ENCODE measurements at places on chromosomes 6 and 20.

DNA sequence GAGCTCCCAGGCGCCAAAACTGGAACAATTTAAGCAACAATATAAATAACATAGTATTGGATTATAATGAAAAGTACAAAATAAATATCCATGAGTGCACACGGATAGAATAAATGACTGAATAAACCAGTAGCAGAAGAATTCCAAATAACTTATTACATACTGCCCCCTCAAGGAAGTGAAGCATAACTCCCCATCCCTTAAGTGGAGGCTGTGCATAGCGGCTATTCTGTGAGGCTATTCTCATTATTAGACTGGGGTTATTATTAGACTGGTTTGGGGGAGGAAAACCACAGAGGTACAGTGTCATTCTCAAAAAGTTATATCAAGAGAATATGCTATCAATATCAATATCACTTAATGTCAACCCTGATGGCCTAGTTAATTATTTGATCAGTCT, 94.4 kb upstream of the SIRPA start:
- H3K4me1 ChIP-seq: peaks cover 2% of the 10 kb centered on the region
- H3K27ac ChIP-seq: no peak overlapping the region
- no peak overlapping the region for H3K4me3 ChIP-seq
- no peaks in the 10 kb centered on the region for H3K36me3 ChIP-seq

DNA sequence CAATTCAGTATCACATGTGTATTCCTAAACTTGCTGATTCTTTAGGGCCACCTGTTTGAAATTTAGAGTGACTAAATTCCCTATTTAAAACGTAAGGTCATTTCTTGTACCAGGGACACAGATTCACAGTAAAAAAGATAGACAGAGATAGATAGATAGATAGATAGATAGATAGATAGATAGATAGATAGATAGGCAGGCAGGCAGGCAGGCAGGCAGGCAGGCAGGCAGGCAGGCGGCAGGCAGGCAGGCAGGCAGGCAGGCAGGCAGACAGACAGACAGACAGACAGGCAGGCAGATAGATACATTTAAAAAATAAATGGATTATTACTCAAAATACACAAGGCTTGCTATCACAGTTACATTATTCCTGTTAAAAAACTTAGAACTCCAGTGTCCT, 54.2 kb downstream of the AGPAT4 start:
- peaks cover 4% of the 10 kb centered on the region for H3K4me1 ChIP-seq
- DNase-seq: no peak
- H3K27ac ChIP-seq: no peak overlapping the region
- no peaks in the 10 kb centered on the region for H3K27me3 ChIP-seq

- H3K4me1 ChIP-seq: no peaks in the 10 kb centered on the region
- no peak overlapping the region for H3K4me3 ChIP-seq
- H3K36me3 ChIP-seq: no peaks in the 10 kb centered on the region
- DNase-seq: no peak
- no peaks in the 10 kb centered on the region for H3K27me3 ChIP-seq
Observed at GRCh38 chr6:63731930-63732329, 96.3 kb downstream of the PHF3 start.

- H3K36me3 ChIP-seq: no peaks in the 10 kb centered on the region
- H3K4me1 ChIP-seq: no peaks in the 10 kb centered on the region
Observed at GRCh38 chr6:110951008-110951407, 7.5 kb upstream of the GTF3C6 start.

GRCh38 chr6:30618270-30618797, 694 bp downstream of the MRPS18B start:
- no peak for DNase-seq
- peak overlapping the region; percentile 95 for H3K27ac ChIP-seq
- peaks cover 1% of the 10 kb centered on the region for H3K4me1 ChIP-seq
- H3K4me3 ChIP-seq: peak overlapping the region; percentile 73
- no peaks in the 10 kb centered on the region for H3K36me3 ChIP-seq

- H3K27me3 ChIP-seq: no peaks in the 10 kb centered on the region
- no peaks in the 10 kb centered on the region for H3K36me3 ChIP-seq
- DNase-seq: peak; percentile 38
- peak overlapping the region; percentile 53 for H3K4me3 ChIP-seq
- peaks cover 37% of the 10 kb centered on the region for H3K4me1 ChIP-seq
- H3K27ac ChIP-seq: peak overlapping the region; percentile 67
Observed at GRCh38 chr6:44222486-44223318, 693 bp upstream of the SLC29A1 start.

- H3K36me3 ChIP-seq: no peaks in the 10 kb centered on the region
- H3K4me3 ChIP-seq: no peak overlapping the region
- no peaks in the 10 kb centered on the region for H3K4me1 ChIP-seq
- H3K27ac ChIP-seq: no peak overlapping the region
- DNase-seq: no peak
- H3K27me3 ChIP-seq: no peaks in the 10 kb centered on the region
Observed at GRCh38 chr6:28480253-28480932, 35.2 kb downstream of the GPX6 start.

DNA sequence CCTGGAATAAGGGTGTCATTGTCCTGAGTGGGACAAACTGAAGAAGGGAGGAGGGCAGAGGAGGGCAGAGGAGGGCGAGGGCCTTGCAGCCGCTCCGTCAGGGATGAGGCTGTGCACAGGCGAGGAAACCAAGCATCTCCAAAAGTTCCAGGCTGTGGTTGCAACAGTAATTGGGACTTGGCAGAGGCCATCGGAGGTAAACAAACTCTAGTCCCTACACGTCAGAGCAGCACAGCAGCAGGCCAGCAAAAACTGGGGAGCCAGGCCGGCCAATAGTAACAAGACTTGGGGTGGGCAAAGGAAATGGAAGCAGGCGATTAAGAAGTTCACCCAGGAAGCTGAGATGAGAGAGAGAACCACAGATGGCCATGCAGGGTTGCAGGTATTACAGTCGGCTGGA, 142.8 kb downstream of the SMOC2 start:
- peaks cover 15% of the 10 kb centered on the region for H3K4me1 ChIP-seq
- no peaks in the 10 kb centered on the region for H3K27me3 ChIP-seq
- no peaks in the 10 kb centered on the region for H3K36me3 ChIP-seq
- no peak overlapping the region for H3K4me3 ChIP-seq
- DNase-seq: no peak
- H3K27ac ChIP-seq: peak overlapping the region; percentile 21

GRCh38 chr20:45300961-45301360, 5.7 kb upstream of the RBPJL start:
- no peak overlapping the region for H3K27ac ChIP-seq
- H3K4me3 ChIP-seq: no peak overlapping the region

- H3K4me1 ChIP-seq: peaks cover 2% of the 10 kb centered on the region
- peak within 1 kb of the TSS; percentile 73 for H3K27ac ChIP-seq
- peak within 1 kb of the TSS; percentile 89 for H3K4me3 ChIP-seq
- DNase-seq: peak; percentile 96
Observed at GRCh38 chr6:30719791-30720737, at the start of gene TUBB. TUBB (plus strand) TSS chr6:30720352; CDS start chr6:30720507, 155 bp downstream.

DNA sequence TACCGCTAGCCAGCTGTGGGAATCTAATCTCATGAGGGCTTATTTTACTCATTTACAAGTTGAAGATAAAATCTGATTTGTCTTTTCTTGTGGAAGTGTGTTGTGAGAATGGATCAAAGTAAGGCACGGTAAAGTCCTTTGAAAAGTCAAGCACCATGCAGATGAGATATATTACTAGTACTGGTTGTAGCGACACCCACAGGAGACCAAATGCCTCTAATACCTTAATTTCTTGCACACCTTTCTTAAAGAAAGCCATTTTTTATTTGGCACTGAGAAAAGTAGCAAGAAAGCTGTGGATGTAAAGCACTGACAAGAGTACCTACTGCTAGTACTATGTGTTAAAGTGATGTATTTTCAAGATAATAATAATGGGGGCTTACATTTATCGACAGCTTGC, 191.0 kb upstream of the MMS22L start:
- no peak overlapping the region for H3K27ac ChIP-seq
- H3K4me3 ChIP-seq: no peak overlapping the region
- no peaks in the 10 kb centered on the region for H3K36me3 ChIP-seq

- no peak for DNase-seq
- no peak overlapping the region for H3K4me3 ChIP-seq
- no peak overlapping the region for H3K27ac ChIP-seq
- no peaks in the 10 kb centered on the region for H3K4me1 ChIP-seq
- H3K36me3 ChIP-seq: no peaks in the 10 kb centered on the region
Observed at GRCh38 chr6:138885156-138885819, 89.4 kb downstream of the ECT2L start.

GRCh38 chr6:122726649-122727048, 52.9 kb upstream of the FABP7 start:
- no peaks in the 10 kb centered on the region for H3K27me3 ChIP-seq
- no peaks in the 10 kb centered on the region for H3K36me3 ChIP-seq
- H3K4me1 ChIP-seq: no peaks in the 10 kb centered on the region
- DNase-seq: no peak

- no peaks in the 10 kb centered on the region for H3K36me3 ChIP-seq
- no peak overlapping the region for H3K4me3 ChIP-seq
- H3K27ac ChIP-seq: no peak overlapping the region
- H3K27me3 ChIP-seq: no peaks in the 10 kb centered on the region
Observed at GRCh38 chr20:35661053-35661452, 3.6 kb downstream of the CPNE1 start.

DNA sequence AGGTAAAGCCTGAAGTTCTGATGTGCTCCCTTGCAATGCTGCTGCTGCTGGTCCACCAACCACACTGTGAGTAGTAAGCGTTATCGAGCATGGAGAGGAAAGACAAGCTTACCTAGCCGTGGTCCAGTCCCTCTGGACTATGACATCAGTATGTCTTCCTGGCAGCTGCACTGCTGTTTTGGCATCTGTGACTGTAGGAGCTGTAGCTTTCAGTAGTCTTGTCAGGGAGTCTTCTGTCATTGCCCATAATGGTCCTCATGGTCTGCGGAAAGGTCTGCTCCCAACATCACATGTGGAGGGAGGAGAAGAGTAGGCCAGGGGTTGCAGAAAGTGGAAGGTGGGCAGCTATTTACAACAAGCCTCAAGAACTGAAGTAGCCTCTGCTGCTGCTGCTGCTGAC, 26.8 kb upstream of the TMEM217 start:
- no peak for DNase-seq
- H3K27ac ChIP-seq: no peak overlapping the region
- H3K4me3 ChIP-seq: no peak overlapping the region
- peaks cover 10% of the 10 kb centered on the region for H3K4me1 ChIP-seq
- H3K27me3 ChIP-seq: no peaks in the 10 kb centered on the region

All from ovary (tissue), 10 donors.